ENCODE measurements at places on chromosomes 5 and 9.

- H3K27ac ChIP-seq: peak overlapping the region; percentile 76
- H3K27me3 ChIP-seq: no peaks in the 10 kb centered on the region
- H3K4me1 ChIP-seq: peaks cover 100% of the 10 kb centered on the region
- H3K36me3 ChIP-seq: peaks cover 19% of the 10 kb centered on the region
- no peak for DNase-seq
Measured at GRCh38 chr5:139473105-139473504, 2.3 kb downstream of the SMIM33 start.

DNA sequence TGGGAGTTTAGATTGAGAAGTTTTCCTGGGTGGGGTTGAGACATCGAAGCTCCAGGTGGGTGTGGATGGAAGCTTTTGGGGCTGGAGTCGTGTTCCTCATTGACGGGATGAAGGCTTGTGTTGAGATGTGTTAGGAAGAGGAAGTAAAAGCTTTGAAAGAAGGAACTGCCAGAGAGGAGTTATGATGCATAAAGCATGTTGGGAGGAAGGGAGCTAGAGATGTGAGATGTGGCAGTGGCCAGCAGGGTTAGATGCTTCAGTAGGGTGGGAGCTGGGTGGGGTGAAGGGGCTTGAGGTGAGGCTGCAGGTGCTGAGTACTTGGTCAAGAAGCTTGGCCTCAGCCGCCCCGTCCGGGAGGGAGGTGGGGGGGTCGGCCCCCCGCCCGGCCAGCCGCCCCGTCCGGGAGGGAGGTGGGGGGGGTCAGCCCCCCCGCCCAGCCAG is 56.7 kb downstream of the HSPA4 start:
- no peak for DNase-seq
- H3K4me3 ChIP-seq: no peak overlapping the region
- H3K36me3 ChIP-seq: peaks cover 7% of the 10 kb centered on the region
- peak overlapping the region; percentile 43 for H3K27ac ChIP-seq
- peaks cover 6% of the 10 kb centered on the region for H3K4me1 ChIP-seq

GRCh38 chr5:57753446-57753845 is 270.8 kb upstream of the ACTBL2 start:
- no peaks in the 10 kb centered on the region for H3K27me3 ChIP-seq
- no peaks in the 10 kb centered on the region for H3K36me3 ChIP-seq
- DNase-seq: no peak
- no peak overlapping the region for H3K27ac ChIP-seq

GRCh38 chr9:130718562-130718961 is 25.0 kb downstream of the EXOSC2 start:
- no peak overlapping the region for H3K4me3 ChIP-seq
- H3K4me1 ChIP-seq: peaks cover 40% of the 10 kb centered on the region
- no peak overlapping the region for H3K27ac ChIP-seq
- H3K27me3 ChIP-seq: no peaks in the 10 kb centered on the region
- H3K36me3 ChIP-seq: no peaks in the 10 kb centered on the region
- DNase-seq: no peak

Measured in spleen (tissue), 13 donors.